ENCODE measurements at places on chromosomes 7 and 10.

GRCh38 chr7:89002981-89003956 lies 207.7 kb upstream of the TEX47 start:
- no peak for DNase-seq

DNA sequence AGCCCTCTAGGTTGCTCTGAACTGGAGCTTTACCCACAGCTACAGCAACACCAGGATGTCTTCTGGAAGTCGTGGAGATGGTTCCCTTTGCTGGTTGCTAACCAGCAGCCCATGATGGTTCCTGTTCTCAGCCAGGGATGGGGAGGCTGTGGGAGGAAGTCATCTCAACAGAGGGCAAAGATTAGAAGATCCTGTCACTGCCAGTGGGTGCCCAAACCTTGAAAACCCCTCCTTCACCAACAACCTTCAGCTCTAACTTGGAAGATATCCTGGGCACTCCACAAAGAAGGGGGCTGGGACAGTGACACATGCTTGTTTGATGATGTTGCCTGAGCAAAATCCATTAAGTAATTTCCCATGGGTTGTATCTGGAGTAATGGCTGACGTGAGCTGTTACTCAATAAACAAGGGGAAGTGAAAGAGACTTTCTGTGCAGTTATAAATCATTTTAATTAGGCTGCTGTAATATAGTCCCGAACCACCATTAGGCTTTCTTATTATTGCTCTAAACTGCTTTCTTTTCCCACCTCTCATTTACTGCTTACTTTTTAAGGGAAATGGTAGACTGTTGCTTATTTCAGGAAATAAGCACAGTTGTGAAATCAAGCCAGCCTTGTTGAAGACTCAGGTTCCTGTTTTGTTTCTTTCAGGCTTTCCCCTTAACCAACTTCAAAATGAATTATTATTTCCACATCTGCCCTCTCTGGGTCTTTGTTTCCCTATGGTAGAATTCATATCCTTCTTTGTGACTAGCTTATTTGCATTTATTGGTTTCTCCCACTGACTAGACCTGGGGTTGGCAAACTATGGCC lies 124.8 kb downstream of the PPP1R17 start:
- DNase-seq = peak; percentile 18

DNA sequence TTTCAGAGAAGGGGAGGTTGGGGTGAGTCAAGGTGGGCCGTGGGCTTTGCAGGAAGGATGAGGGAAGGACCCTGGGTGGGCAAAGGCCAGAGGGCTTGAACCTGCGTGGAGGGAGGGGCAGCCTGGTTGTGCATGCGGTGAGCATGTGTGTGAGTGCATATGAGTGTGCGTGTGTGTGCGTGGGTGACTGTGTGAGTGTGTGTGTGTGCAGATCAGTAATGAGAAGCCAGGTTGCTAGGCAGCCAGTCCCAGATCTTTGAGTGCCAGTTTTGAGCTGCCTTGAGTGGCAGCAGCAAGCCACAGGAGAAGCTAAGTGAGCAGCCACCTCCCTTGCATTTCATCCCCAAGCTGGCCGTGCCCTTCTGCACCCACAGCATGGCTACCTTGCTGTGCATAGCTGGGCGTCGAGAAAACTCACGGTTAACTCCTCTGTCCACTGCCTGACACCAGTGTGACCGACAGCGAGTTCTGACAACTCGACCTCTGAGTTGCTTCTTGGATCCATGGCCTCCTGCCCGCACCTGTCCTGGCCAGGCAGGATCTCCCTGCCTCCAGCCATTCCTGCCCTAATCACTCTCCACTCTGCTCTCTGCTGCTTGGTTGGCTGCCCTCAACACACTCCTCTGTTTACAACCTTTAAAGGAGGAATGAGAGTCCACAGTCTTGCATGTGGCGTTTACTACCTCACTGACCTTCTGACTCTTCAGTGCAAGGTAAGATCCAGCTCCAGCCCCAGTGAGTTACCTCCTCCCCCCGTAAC lies 775.4 kb downstream of the TYW1 start:
- DNase-seq = no peak

DNA sequence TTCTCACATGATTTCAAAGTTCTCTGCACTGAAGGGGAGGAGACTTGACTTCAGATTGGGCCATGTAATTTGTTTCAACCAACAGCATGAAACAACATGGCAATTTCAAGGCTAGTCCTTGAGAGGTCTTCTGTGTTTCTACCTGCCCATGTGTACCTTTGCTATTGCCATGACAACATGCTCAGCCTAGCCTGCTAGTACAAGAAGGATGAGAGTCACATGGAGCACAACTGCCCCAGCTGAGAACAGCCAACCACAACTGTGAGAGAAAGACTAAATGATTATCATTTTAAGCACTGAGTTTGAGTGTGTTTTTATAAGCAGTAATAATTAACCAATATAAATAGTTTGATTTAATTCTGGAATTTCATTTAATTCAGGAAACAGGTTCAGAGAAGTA lies 41.9 kb downstream of the ANKMY2 start:
- no peak for DNase-seq

DNA sequence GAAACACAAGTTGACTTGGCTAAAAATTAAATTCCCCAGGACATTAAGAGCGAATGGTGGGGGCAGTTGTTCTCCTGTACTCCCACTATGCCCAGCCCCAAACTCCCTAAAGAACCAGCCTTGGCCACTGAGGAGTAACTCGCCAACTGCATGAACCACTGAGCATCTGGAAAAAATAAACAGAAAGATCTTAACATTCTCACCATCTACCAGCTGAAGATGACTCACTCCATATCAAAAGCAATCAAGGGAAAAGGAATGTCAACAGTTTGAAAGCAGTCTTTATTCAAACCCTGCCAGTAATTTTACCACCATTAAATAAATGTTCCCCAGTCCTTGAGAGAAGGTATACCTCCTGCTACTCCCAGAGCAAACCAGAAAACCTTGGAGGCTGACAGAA lies 45.4 kb downstream of the CTTNBP2 start:
- DNase-seq = peak; percentile 17

- no peak for DNase-seq
Observed at GRCh38 chr10:114246679-114247305, 7.7 kb downstream of the VWA2 start.

GRCh38 chr7:70735313-70735712 lies 396.6 kb upstream of the GALNT17 start:
- DNase-seq = no peak

DNA sequence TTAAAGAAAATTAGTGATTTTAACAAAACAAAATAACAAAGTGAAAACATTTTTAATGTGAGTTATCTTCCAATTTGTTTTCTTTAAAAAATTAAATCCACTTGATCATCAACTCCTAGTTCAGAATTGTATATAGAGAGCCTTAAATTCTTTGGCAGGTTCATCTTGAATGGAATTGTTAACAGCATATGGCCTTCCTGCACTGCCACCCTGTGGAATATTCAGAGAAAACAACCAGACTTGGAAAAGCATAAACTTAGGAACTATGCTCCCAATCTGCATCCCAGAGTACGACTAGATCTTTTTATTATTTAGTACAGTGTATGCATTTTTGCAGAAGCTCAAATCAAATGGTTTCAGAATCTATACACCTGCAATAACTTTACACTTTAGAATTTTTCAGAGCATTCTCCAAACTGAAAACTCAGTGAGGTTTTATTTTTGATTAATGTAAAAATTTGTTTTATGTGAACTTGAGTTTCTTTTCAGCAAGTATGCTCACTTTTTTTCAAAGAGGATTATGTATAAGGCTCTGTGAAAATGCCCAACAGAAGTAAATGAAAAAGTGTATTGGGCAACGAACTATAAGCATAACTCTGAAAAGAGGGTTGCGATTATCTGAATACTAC lies 44.9 kb upstream of the ANK3 start:
- DNase-seq = peak; percentile 34

GRCh38 chr10:113894581-113894980 lies 40.1 kb downstream of the NHLRC2 start:
- DNase-seq = no peak

- DNase-seq = no peak
Observed at GRCh38 chr7:67604461-67605386, 608.1 kb downstream of the TYW1 start.

GRCh38 chr10:30782537-30783461 lies 153.2 kb upstream of the LYZL2 start:
- no peak for DNase-seq

DNA sequence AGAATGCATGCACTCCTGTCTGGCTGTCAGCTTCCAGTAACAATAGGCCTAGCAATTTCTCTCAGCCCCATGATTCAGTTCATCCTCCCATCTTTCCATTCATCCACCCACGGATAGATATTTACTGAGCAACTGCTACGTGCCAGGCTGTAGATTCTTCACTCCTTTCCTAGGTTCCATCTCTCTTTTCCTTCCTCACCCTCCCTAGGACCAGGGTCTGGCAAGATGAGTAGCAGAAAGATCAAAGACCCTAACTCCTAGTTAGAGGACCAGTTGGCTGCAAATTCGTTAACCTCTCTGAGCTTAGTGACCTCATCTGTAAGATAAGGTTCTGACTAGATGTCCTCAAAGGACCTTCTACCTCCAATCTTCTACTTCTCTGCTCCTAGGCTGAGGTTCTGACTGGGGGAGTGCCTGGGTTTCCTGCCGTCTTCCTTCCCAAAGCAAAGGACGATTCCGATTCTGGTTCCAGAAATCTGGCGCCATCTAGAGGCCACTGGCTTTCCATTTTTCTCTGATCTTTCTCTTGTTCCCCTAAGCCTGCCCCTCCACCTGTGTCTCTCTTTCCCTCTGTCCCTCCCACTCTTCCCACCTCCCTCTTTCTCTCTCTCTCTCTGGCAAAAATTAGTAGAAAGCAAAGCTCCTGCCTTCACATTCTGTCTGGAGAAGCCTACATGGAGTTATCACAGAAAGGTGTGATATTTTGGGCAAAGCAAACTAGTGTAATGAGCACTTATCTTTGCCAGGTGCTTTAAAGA lies 26.2 kb downstream of the TBATA start:
- DNase-seq = peak; percentile 51

DNA sequence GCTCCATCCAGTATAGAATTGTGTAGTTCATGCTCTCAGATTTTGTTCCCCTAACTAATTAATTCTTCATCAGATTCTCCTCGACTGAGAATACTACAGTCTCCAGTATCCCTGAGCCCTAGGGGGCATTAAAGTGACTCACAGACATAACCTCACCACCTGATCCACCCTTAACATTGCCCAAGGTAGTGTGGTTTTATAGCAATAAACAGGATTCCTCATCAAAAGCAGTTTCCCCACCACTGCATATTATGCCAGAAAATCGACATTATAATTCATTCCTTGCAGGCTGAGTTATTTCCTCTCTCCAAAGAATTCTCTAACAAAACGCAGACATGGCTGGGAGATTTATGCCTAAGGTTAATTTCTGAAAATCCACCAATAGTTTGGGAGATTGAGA lies 1402.5 kb upstream of the CELF2 start:
- no peak for DNase-seq

GRCh38 chr10:116802876-116803275 lies 46.4 kb upstream of the ENO4 start:
- no peak for DNase-seq

- no peak for DNase-seq
Observed at GRCh38 chr7:22894546-22894945, 71.9 kb upstream of the TOMM7 start.

- no peak for DNase-seq
Observed at GRCh38 chr7:77797734-77798393, 370 bp downstream of the TMEM60 start.

GRCh38 chr7:105786520-105787470 lies 89.6 kb downstream of the ATXN7L1 start:
- DNase-seq = no peak

GRCh38 chr10:13873196-13873595 lies 286.4 kb downstream of the PRPF18 start:
- no peak for DNase-seq

DNA sequence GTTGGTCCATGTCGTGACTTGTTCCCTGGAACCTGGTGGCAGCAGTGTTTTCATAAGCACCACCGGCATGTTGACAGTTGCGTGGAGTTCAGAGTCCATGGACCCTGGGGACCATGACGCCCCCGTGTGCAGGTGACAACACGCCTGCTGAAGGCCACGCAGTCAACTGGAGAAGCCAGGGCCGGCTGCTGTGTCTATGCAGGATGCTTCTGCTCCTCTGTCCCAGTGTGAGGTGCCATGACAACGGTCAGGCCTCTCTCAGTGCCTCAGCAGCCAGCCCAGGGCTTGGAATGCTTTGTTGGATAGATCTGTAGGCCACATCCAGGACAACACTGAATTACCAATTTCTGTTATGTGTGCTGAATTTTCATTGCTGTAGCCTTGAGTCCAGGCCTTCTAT lies 10.7 kb upstream of the VIPR2 start:
- no peak for DNase-seq

DNA sequence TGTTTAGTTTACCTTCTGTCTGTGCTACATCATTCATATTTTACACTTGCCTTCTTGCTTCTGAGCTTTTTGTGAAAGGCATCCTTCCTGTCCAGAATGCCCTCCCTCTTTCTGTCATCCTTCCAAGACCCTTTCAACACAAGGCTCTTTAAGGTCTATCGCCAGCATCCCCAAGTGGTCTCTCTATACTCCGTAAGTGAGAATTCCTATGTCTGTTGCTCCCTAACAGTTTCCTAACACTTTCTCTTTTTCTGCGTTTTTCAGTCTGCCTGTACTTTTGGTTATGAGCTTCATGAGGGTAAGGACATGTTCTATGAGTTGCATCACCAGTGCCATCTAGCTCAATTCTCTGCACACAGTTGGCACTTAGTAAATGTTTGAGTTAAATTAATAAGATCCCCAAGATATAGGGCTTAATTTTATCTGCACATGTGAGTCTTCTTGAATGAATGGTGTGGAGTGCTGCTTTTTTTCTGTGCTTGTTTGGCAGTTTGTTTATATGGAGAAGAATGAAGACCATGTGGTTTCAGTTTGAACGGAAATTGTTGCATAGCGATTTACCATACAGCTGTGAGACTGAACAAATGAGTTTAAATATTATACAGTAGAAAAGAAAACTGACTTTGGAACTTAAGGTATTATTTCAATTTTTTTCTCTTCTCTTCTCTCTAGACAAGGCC lies 29.4 kb downstream of the RABGEF1 start:
- no peak for DNase-seq

GRCh38 chr7:20438694-20439376 lies 108.1 kb downstream of the ITGB8 start:
- no peak for DNase-seq

DNA sequence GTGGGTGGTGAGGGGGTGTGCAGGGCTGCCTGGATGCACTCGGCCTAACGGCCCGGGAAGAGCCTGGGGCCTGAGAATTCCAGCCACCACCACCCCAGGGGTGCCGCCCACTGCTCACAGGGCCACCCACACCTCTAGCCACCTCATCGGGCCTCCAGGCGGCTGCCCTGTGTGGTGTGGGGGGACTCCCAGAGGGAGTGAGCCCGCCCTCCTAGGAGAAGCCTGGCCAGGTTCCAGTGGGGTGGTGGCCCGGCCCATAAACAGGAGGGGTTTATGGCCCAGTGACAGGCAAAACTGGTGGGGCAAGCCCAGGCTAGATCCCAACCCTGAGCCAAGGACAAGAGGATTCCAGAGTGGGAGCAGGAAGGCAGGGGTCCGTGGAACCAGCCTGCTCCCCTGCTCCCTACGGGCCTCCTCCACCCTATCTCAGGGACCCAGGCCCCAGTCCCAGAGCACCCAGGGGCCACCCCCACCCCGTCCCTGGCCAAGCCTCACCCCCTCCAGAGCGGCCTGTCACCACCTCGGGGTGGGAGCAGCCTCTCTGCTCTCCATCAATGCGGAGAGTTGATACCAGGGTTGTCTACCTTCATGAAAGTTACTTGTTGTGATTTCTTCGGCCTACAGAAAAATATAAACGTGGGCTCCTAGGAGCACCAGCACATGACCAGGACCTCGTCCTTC lies 20.2 kb upstream of the PDGFA start:
- no peak for DNase-seq

All from NCI-H1105 treated with DMSO at 0.1 percent for 48 hours (cell line).